ENCODE measurements at places on chromosomes 11 and 22. TPM values are rescaled to one million over a fixed set of nuclear protein-coding genes. Genes with fewer than 3 reads are reported as not detected.

DNA sequence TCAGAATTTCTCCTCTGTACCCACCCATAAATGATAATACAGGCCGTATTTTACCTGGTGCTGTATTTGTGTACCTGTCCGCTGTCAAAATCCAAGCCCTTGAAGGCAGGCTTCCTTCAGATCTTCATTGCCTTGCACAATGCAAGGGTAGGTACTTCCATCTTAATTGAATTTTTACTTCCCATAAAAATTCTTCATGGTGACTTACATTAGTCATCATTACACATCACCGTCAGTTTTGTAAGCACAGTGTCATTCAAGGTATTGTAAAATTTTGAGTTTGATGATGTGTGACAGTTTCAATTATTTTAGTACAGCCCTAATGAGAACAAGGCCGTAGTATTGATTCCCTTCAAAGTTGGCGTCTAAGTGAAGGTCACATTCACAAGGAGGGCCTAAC, 770 bp upstream of the TSG101 start:
- peak overlapping the region; percentile 94 for H3K27ac ChIP-seq
- no peaks in the 10 kb centered on the region for H3K27me3 ChIP-seq
- no peaks in the 10 kb centered on the region for H3K36me3 ChIP-seq

Gene C22orf31
- not detected for total RNA-seq

Gene CABP4
- total RNA-seq: not detected

- H3K27ac ChIP-seq: no peak overlapping the region
- DNase-seq: no peak
- no peak overlapping the region for H3K4me3 ChIP-seq
- H3K27me3 ChIP-seq: no peaks in the 10 kb centered on the region
- no peaks in the 10 kb centered on the region for H3K4me1 ChIP-seq
Measured at GRCh38 chr11:4044976-4045646, 49.5 kb upstream of the RRM1 start.

Gene TRIM51
- total RNA-seq: not detected

DNA sequence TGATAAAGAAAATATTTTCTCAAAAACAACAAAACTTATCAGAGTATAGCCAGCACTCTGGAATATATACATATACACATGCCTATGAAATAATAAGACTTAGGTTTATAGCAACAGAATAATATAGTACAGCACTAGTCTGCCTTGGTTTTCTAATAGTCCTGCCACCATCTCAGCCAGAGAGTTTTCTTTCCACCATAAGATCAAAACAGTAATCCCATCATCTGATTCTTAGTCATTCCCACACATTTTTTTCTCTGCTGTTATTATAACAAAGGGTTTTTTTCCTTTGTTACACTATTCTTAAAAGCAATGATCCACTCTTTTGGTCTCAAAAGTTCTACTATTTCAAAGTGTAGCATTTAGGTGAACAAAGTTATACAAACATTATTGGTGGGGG, 15.1 kb downstream of the MTMR2 start:
- H3K4me3 ChIP-seq: no peak overlapping the region
- DNase-seq: no peak
- H3K36me3 ChIP-seq: no peaks in the 10 kb centered on the region
- H3K27me3 ChIP-seq: no peaks in the 10 kb centered on the region
- H3K27ac ChIP-seq: no peak overlapping the region

GRCh38 chr22:21917181-21917958, 35.3 kb downstream of the PPM1F start:
- no peak overlapping the region for H3K27ac ChIP-seq
- no peaks in the 10 kb centered on the region for H3K27me3 ChIP-seq
- no peak for DNase-seq

Gene NRGN
- total RNA-seq: 5.3 TPM

DNA sequence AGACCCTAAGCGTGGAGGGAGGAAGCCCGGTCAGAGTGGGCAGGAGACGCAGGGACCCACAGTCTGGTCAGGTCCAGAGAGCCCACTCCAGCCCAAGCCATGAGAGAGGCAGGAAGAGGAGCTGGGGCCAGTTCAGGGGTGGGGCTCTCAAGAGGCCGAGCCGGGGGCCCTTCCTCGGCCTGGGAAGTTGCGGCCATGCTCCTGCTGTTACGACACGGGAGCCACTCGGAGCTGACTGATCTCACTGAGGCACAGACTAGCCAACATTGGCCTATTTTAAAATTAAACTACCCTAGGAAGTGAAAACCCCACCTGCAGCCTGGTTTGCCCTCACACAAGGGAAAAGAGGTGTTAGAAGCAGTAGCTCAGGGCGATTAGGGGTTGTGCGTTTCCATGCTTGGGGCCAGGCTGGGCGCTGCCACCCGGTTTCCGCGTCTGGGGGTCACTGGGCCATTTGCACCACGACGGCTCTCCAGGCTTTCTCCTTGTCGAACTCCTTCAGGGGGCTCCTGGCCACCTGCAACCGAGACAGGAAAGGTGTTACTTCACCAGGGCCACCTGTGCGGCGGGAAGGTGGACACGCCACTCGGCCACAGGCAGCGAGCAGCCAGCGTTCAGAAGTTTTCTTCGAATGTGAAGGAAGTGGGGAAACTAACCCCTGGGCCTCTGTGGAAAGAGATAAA, 3.2 kb upstream of the TTLL8 start:
- no peaks in the 10 kb centered on the region for H3K36me3 ChIP-seq
- H3K4me3 ChIP-seq: no peak overlapping the region
- no peak for DNase-seq
- H3K27me3 ChIP-seq: peaks cover 10% of the 10 kb centered on the region

Gene NAGA
- total RNA-seq: 52.3 TPM

DNA sequence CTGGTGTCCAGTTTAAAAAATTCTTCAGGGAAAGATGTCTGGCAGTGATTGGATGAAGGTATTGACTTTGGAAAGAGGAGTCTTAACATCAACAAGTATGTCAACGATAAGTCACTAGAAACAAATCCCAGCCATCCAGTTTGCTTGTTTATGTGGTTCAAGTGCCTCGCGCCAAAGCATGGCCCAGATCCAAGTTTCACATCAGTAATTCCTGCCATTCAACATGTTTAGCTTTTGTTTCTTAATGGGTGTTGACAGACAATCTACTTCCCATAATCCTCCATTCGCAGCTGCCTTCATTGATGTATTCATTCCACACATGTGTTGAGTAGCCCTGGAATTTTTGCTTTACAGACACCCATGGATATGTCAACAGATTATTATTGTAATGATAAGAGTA, 77.8 kb downstream of the UBASH3B start:
- H3K4me1 ChIP-seq: no peaks in the 10 kb centered on the region
- DNase-seq: no peak
- no peaks in the 10 kb centered on the region for H3K36me3 ChIP-seq

Measured in ascending aorta (tissue), 2 donors.